D341Med (cell line): ENCODE measurements at places on chromosomes 2 and 18.
A peak's percentile ranks its signal among the peaks of the same experiment; 100 is the strongest.

DNA sequence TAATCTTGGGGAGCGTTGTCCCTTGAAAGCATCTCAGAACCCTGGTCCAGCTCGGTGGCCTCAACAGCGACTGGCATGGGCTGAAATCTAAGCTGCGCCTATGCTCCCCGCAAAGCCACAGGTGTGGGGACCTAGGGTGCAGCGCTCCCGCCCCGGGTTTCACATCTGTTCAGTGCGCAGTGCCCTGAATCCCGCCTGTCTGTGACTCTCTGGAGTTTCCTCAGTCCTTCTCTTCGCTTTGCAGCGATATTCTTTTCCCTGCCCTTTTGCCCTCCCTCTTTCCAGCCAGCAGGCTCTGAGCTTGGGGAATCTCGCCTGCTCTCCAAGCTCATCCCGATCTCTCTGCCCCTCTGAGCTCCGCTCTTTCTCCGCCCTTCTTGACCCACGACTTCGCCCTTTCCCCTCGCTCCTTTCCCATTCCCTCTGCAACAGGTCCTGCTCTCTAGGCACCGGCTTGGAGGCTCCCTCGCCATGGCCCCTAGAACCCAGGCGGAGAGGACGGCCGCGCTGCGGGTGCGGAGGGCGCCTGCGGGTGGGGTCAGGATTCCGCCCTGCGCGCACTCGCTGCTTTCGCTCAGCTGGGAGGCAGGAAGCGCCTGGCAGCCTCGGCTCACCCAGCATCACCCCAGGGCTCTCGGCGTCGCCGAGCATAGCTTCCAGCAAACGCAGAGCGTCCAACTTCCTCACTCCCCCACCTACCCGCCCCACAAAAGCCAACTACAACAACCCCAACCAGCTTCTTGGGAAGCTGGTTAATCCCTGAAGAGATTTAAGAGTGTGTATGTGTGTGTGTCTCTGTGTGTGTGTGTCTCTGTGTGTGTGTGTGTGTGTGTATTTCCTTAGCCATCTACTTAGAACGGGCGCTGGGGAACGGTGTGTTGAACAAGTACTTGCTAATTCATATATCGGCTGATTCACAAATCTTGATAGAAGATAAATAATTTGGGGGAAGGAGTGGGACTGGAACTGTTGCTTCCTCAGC, 1.1 kb downstream of the GRP start:
- DNase-seq, result peak; percentile 57

DNA sequence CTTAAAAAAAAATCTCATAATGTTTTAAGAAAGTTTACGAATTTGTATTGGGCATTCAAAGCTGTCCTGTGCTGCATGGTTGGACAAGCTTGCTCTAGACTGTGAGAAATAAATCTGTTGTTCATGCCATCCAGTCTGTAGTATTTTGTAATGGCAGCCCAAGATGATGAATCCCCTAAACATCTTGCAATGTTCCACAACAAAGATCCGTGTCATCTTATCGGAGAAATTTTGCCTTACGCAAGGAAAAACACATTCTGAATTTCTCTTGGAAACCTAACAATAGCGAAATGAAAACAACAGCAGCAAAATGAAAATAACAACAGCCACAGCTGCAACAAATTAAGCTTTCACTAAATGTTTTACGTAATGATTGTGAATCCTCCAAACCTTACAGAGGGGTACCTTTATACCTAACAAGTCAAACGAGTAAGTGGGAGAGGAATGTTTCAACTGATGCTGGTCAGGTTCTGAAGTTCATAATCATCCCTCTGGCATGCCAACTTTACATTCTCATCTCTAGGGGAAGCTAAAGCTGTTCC, 76.1 kb upstream of the RNU4ATAC start:
- no peak for DNase-seq

DNA sequence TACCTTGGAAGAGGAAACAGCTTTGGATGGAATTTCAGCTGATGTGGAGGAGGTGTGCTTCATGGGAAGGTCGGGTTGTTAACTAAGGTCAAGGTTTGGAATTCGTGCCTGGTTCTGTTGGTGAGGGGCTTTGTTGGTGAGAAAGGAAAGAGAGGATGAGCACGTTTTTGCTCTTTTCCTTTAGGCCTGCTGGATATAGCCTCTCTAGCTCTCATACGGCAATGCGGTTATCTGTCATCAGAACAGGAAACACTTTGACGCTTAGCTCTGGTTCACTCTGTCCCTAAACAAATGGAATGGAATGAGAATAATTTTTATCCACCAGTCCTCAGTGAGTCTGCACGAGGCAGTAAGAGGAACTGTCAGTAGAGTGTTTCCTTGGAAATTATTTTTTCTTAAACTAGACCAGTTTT, 169.7 kb upstream of the NOSTRIN start:
- DNase-seq, result no peak

GRCh38 chr2:27715318-27716210, 51.9 kb downstream of the SLC4A1AP start:
- DNase-seq, result no peak

GRCh38 chr2:203453858-203454451, 81.1 kb downstream of the RAPH1 start:
- peak; percentile 51 for DNase-seq

DNA sequence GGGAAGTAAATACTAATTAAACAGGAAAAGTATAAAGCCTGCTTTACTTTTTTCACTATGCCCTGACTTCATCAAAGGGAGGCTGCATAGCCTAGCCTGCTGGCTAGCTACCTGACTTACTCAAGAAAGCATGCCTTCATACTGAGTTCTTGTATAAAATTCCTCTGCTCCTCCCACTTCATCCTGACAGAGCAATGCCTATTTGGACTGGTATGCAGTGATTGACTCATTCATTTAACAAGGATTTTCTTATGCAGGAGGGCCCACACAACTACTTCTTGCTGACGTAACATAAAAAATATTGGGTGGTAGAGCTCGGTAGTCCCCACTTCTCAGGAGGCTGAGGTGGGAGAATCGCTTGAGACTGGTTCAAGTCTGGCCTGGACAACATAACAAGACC, 70.5 kb downstream of the PRPF40A start:
- no peak for DNase-seq

GRCh38 chr2:238149841-238150572, 8.8 kb upstream of the ERFE start:
- no peak for DNase-seq

- peak; percentile 59 for DNase-seq
These were observed 141.2 kb upstream of the CTAGE1 start for GRCh38 chr18:22558945-22559385.

DNA sequence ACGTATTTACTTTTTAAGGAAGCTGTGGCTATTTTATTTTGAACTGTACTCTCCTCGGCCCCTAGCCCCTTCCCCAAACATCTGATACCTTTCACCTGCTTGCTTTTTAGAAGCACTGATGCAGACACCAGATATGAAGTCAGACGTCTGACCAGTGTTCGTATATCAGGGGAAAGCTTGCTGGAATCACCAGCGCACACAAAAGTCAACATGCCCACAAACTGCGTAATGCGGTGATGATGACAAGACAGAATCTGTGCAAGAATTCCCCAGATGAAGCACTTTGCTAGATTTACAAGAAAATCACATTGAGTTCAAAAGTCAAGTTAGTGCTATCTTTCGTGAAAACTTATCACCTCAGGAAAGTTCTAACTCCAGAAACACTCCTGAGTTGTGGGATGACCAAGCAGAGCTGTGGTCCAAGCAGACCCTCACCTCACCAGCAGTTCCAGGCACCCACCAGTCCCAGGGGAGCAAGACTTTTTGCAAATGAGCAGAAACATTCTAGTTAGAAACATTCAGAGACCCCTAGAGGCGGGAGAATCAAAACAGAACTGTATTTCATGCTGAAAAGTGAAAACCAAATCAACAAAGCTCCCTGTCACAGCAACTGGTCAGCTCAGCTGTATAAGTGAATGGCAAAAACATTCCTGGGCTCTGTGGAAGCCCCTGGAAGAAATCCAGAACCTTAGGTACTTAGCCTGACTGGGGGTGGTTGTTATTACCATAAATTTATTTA, 55.7 kb downstream of the INO80C start:
- no peak for DNase-seq

DNA sequence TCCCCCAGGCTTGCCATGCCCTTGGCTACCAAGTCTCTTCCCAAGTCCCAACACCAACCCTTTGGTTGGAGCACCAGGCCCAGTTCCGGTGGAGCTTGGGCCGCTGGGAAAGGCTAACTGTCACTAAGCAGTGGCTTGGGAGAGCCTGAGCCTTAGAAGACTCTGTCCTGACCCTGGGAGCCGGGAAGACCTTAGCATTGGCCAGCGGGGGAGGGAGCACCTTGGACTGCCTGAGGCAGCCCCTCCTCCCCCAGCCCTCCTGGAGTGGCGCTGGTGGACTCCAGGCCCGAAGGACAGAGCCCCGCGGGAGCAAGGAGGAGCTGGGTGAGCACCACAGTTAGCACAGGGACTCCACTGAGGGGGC, 62.5 kb upstream of the POMC start:
- DNase-seq, result no peak

GRCh38 chr2:114610677-114611076, 168.2 kb downstream of the DPP10 start:
- no peak for DNase-seq
